Fibroblast of skin of left biceps (primary cell): ENCODE measurements at places on chromosomes 16 and 17.
A peak's percentile ranks its signal among the peaks of the same experiment; 100 is the strongest.

- DNase-seq: no peak
These were observed 9.5 kb downstream of the PYCARD start for GRCh38 chr16:31192856-31193642.

- DNase-seq: no peak
These were observed 49.2 kb downstream of the RBFOX3 start for GRCh38 chr17:79561486-79562133.

GRCh38 chr16:2088759-2089358, 41.1 kb downstream of the TSC2 start:
- no peak for DNase-seq

DNA sequence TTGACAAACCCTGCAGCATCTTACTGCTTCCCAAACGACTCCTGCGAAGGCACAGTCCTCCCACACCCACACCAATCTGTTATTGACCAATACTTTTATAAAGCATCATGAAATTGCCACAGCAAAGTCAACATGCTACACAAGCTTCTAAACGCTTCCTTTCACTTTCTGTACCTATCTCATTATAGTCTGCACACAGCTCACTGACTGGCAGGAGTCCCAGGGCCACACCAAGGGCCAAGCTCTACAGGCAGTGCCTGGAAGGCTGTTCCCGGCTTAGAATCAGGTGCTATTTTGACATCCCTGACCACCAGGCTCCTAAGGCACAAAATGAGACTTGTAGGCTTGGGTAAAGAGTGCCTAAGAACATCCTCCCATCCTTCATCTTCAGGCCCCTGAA, 39.5 kb downstream of the USP7 start:
- DNase-seq: no peak

- DNase-seq: no peak
These were observed 7.4 kb downstream of the CNP start for GRCh38 chr17:41974031-41974430.

DNA sequence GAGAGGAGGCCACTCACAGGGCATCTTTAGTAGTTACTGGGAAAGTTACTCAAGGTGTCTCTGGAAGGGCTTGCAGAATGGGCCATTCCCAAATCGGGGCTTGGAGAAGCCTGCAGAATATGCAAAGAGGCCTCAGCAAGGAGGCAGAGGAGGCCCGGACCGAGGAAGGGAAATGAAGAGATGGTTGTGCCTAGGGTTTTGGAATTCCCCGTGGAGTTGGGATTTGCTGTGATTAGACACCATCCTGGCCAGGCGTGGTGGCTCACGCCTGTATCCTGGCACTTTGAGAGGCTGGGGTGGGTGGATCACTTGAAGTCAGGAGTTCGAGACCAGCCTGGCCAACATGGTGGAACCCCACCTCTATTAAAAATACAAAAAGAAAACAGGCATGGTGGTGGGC, 193.0 kb downstream of the IRF8 start:
- DNase-seq: no peak

DNA sequence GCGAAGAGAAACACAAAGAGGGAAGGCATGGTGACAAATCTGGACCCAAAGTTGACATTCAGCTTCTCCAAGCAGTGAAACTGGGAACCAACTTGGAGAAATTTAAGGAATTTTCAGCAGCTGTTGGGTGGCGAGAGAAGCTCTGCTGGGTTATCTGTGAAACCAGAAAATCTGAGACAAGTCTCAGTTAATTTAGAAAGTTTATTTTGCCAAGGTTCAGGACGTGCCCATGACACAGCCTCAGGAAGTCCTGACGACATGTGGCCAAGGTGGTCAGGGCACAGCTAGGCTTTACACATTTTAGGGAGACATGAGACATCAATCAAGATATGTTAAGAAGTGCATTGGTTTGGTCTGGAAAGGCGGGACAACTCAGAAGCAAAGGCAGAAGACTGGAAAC, 11.2 kb upstream of the CD300LF start:
- no peak for DNase-seq

GRCh38 chr17:47676510-47677165, 17.3 kb upstream of the TBKBP1 start:
- no peak for DNase-seq

DNA sequence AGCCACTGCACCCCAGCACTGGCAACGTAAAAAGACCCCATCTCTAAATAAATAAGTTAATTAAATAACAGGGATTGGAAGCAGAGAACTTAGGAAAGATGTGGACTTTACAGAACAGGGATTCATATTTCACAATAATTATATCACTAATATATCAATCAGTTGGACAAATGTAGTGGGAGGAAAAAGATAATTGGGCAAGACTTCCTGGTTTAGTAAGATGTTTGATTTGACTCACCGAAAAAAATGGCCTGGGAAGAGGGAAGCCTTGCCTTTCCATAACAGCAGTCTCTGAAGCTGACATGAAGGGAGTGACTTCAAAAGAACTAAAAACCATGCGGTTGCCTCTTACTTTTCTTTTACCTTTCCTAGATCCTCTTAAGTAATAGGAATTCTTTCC, 15.2 kb upstream of the C17orf78 start:
- no peak for DNase-seq

DNA sequence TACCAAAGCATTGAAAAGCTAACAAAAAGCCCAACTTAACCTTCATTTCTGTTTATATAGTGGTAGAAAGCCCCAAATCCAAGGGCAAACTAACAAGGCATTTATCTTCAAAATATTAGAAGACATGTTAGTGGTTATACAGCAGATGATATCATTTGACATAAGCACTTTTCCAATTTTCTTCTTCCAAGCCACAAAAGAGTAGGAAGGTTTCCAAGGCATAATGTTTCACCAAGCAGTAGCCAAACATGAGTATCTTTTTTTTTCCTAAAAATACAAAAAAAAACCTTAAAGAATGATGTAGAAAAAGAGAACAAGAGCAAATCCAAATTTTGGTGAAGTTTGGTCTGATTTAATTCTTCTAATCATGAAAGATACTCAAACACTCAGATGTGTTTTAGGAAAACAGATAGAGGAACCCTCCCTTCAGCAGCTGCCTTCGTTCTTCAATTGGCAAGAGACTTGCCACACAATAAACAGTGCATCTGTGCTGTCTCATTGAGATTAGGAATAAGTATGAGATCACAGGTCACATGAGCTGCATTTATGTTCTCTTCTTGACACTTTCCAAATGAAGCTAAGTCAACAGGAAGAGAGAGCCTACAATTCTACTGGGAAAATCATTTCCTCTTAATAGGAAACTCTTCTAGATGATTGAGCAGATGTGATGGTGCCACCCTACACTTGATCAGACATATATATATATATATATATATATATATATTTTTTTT, 106.7 kb downstream of the TTC19 start:
- no peak for DNase-seq

- DNase-seq: no peak
These were observed 219.2 kb downstream of the C16orf78 start for GRCh38 chr16:49592546-49593423.

DNA sequence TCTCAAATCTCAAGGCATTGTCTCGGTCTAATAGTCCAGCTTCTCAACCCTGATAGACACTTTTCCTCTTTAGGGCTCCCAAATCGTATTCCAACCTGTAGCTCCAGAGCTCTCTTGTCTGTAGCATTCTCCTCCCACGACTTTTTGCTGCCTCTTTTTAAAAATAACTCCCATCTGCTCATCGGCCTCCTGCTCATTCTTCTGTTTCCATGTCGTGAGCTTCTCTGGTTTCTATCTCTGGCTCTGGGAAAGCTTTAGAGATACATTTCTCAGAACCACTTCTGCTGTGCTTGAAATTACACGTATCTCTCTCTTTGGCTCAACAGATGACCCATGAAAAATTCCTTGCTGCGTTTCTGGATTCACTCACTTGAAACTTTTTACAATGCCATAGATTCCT, 609.6 kb upstream of the C16orf82 start:
- no peak for DNase-seq

GRCh38 chr17:75695141-75695829, 26.0 kb upstream of the ITGB4 start:
- no peak for DNase-seq

- no peak for DNase-seq
These were observed 7.4 kb upstream of the B9D1 start for GRCh38 chr17:19369846-19370492.

DNA sequence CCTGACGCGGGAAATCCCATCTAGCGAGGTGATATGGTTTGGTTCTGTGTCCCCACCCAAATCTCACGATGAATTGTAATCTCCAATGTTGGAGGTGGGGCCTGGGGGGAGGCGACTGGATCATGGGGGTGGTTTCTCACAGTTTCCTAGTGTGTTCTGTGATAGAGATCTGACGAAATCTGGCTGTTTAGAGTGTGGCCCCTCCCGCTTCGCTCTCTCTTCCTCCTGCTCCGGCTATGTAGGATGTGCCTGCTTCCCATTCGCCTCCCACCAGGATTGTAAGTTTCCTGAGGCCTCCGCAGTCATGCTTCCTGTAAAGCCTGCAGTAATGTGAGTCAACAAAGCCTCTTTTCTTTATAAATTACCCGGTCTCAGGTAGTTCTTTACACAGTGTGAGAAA, 31.6 kb downstream of the IFT140 start:
- no peak for DNase-seq

GRCh38 chr17:57948555-57949420, 6.4 kb downstream of the CUEDC1 start:
- DNase-seq: peak; percentile 93

- no peak for DNase-seq
These were observed 56.8 kb upstream of the ZNF423 start for GRCh38 chr16:49912721-49913120.

GRCh38 chr17:1480747-1481465, 11.6 kb downstream of the MYO1C start:
- DNase-seq: no peak

GRCh38 chr16:17544785-17545184, 74.0 kb upstream of the XYLT1 start:
- DNase-seq: no peak

- DNase-seq: no peak
These were observed 990 bp upstream of the ROGDI start for GRCh38 chr16:4803401-4803844.

DNA sequence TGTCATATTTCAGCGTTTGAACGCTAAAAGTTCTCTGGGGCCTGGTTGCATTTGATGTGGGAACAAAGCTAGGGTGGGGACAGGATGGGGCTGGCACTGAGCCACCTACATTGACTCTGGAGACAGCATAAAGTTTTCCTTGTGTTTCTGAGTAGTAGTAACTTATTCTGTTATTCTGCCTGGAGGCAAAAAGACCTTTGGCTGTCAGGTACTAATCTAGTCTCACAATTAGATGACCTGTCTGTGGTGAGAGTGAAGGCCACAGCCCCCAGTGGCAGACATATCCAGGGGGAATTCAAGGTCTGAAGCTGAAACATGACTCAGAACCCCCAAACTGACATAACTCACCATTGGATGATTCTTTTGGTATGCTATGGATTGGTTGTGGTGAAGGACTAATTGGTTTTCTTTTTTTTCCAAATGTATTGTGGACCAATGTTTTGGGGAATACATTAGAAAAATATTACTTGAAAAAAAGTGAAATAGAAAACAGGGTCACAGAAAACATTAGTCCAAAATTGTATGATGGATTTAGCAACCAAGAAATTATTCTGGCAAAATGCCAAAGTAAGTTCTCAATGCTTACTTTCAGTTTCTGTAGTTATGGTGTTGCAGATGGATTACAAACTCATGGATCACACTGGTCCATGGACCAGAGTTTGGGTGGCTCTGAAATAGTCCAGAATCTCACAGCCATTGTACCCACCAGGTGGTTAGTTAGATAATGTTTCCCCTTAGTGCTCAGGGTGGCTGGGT, 10.5 kb upstream of the SALL1 start:
- no peak for DNase-seq

DNA sequence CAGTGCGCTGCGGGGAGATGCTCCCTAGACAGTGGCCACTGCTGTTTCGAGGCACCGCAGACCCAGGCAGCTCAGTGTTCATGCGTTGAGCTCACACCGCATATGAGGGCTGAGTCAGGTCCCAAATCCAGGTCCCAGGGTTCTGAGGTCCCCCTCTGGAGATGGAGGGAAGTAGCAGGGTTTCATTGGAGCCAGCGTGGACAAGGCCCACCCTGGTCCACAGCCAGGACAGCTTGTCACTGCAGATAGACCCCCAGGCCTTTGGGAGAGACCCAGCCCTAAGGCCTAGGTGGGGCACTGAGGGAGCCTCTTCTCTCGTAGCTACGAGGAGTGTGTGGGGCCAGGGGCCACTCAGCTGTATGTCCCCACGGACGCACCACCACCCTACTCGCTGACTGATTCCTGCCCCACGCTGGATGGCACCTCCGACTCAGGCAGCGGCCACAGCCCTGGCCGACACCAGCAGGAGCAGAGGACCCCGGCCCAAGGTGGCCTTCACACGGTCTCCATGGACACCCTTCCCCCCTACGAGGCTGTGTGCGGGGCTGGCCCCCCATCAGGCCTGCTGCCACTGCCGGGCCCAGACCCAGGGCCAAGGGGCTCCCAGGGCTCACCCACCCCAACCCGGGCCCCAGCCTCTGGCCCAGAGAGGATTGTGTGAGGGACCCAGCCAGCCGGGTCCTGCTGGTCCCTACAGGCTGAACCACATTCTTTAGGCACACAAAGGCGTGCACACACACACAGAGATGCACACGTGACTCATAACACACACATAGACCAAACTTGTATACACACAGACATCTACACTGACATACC, 53.4 kb downstream of the BEAN1 start:
- DNase-seq: no peak

- no peak for DNase-seq
These were observed 5.1 kb downstream of the ZFHX3 start for GRCh38 chr16:73042807-73043206.

- DNase-seq: no peak
These were observed 65.7 kb upstream of the BCAR1 start for GRCh38 chr16:75317101-75317522.

DNA sequence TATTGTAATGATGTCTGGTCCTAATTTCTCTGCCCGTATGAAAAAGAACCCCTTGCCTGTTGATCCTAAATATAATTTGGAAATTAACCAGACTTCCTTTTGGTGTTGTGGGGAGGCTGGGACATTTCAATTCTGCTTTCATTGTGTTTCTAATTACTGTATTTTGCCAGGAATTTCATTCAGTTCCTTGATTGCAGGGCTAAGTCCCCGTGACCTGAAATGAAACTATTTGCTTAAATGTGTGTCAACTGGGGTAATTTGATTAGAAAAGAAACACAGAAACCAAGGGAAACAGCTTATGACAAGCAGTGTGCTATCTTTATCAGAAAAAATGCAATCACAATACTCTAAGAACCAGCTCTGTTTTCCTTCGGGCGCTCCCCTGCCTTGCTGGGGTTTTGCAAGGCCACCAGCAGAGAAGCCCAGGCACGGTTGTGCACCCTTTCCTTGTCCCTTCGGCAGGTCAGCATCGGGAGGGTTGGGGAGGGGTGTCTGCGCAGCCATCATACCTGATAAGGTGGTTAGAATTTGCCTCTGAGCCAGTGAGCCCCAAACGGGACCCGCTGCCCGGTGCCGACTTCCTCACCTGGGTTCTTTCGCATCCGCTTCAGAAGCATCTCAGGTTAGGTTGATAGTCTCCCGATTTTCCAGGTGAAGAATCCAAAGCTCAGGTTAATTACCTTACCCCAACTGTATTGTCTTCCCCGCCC, 19.4 kb downstream of the KLHL36 start:
- no peak for DNase-seq

GRCh38 chr16:75943705-75944514, 217.6 kb upstream of the CPHXL start:
- no peak for DNase-seq

- DNase-seq: no peak
These were observed 1.2 kb upstream of the PROCA1 start for GRCh38 chr17:28712705-28713415.
